CD4-positive, alpha-beta T cell treated with Interleukin-4 for 4 hours (primary cell): ENCODE measurements at places on chromosomes 16 and 17.

GRCh38 chr17:18028114-18028951 lies 10.6 kb downstream of the ATPAF2 start:
- DNase-seq = no peak

GRCh38 chr17:72215490-72215889 lies 94.7 kb downstream of the SOX9 start:
- no peak for DNase-seq

DNA sequence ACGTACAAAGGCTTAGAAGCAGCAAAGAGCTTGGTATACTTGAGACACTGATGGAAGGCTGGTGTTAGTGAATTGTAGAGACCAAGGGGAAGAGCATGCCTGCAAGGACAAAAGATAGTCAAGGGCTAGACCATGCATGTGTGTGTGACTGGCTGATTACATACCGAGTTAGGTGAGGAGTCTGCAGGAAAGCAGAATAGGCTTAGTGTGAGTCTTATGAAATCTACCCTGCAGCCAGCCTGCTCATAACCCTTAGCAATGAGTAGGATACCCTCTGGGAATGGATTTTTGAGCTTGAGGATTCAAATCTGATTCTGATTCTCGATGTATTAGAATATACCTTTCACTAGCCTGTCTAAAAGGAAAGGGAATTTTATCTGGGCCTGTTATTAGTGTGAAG lies 77.0 kb downstream of the TANGO6 start:
- DNase-seq = no peak

- no peak for DNase-seq
Observed at GRCh38 chr16:68447653-68448359, 502 bp downstream of the SMPD3 start.

DNA sequence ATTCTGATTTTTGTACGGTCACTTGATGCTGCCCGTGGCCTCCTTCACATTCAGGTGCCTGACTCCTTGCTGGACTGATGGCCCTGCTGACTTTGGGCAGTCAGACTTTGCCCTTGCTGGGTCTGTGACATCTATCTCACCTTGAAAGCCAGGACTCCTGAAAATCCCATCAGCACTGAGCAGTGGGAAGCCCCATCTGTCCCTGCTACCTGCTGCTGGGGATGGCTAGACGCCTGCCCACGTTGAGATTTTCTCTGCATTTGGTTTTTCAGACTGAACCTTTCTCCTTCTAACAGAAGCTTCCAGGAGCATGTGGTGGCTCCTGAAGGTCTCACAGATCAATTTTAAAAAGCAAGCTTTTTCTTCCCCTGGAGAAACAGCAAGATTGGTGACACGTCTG lies 10.2 kb upstream of the ZNF18 start:
- DNase-seq = no peak
